ENCODE measurements at places on chromosomes 5 and 9.

DNA sequence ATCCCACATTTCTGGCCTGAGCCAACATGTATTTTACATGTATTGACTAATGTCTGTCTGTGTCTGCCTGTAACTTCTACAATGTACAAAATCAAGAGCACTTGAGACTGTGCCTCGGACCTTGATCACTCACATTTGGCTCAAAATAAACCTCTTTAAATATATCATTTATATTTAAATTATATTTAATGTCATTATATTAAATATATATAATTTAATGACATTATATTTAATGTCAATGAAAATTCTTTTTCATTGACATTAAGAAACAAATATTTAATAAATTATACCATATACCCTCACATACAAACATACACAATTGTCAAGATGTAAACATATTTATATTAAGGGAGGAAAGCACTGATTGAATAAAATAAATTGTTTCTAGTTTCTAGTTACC, 1099.8 kb upstream of the CDH18 start:
- DNase-seq = no peak

DNA sequence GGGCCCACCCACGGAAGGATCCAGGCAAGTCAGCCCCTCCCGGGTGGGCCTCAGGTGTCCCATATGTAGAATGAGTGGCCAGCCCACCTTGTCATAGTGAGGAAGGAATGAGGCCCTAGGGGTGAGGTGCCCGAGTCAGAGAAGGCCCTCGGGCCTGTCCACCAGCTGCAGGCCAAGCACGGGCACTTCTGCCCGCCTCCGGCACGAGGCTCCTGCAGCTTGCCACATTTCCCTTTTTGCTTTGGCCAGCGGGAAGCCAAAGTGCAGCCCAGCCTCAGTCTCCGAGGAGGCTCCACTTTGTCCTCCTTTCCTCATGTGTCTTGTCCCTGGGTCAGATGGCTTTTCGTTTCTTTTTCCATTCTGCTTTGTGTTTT, 72.9 kb downstream of the PSMB7 start:
- no peak for DNase-seq

GRCh38 chr5:159459951-159460538, 129.8 kb upstream of the IL12B start:
- DNase-seq = no peak

GRCh38 chr5:72328172-72328571, 8.0 kb downstream of the PTCD2 start:
- no peak for DNase-seq

GRCh38 chr5:68170826-68171558, 44.6 kb upstream of the PIK3R1 start:
- no peak for DNase-seq

DNA sequence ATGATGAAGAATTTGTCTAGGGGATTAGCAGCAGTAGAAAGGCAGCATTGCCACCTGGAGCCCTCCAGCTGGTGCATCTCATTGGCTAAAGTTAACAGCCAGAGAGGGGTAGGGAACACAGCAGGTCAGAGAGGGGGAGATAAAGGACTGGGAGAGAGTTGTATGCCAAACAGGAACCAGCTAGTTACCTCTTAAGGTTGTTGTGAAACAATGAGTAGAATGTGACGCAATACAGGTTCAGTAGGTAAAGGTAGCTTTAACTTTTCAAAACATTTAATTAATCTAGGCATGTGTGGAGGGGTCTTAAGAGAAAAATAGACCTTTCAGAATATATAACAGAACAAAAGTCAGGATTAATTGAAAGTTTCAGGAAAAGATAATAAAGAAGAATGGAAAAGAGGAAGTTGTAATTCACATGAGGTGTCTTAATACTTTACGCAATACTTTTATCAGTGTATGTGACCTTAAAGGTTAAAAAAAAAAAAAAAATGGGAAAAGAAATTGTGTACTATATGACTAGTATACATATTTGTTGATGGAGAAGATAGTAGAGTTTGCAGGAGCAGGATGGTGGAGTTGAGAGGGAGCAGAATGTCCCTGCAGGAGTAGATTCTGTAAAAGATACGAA, 14.3 kb downstream of the FBXO38 start:
- no peak for DNase-seq

GRCh38 chr5:73443829-73444498, 4.6 kb downstream of the FOXD1 start:
- DNase-seq = no peak

- DNase-seq = no peak
These were observed 211.9 kb upstream of the TRPM3 start for GRCh38 chr9:71333321-71333720.

GRCh38 chr5:158724521-158725188, 375.1 kb downstream of the EBF1 start:
- DNase-seq = no peak

GRCh38 chr5:133425222-133425621, 187.1 kb downstream of the FSTL4 start:
- no peak for DNase-seq

DNA sequence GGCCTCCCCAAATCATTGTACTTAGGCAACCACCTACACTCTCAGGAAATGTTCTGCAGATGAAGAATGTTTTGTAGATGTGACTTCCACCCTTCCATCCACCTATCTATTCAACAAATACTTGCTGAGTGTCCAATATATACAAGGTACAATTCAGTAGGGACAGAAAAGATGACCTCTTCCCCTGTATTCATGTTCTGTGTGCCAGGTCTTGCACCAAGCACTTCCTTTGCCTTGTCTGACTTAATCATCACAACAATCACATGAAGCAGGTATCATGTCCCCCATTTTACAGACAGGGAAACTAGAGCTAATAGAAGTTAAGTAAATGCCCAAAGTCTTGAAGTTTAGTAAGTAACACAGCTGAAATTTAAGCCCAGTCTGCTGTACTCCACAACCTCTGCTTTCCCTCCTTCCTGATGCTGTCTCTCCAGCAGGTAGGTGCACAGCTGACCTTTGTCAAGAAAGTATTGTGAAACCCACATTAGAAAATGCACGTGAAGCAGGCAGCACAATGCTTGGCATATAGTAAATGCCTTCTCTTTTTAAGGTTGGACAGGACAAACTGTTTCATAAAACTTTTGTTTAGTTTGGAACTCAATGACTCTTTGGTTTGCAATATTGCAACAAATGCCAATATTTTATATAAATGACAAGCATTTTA, 296.5 kb downstream of the DEPDC1B start:
- DNase-seq = no peak

- DNase-seq = peak; percentile 81
These were observed at the start of gene ENG for GRCh38 chr9:127854184-127854806. Gene ENG, minus strand, starts transcription at chr9:127854658. Its CDS starts 303 bp downstream, at chr9:127854355.

Measured in femur (tissue), 1 donor.